ENCODE measurements at places on chromosomes 16 and 17. TPM values are rescaled to one million over a fixed set of nuclear protein-coding genes. Genes with fewer than 3 reads are reported as not detected.

GRCh38 chr17:5705081-5705875, 121.0 kb upstream of the NLRP1 start:
- no peak for DNase-seq

- DNase-seq = no peak
Observed at GRCh38 chr16:11315510-11315909, 29.7 kb upstream of the RMI2 start.

- DNase-seq = no peak
Observed at GRCh38 chr16:51306886-51307595, 156.0 kb upstream of the SALL1 start.

DNA sequence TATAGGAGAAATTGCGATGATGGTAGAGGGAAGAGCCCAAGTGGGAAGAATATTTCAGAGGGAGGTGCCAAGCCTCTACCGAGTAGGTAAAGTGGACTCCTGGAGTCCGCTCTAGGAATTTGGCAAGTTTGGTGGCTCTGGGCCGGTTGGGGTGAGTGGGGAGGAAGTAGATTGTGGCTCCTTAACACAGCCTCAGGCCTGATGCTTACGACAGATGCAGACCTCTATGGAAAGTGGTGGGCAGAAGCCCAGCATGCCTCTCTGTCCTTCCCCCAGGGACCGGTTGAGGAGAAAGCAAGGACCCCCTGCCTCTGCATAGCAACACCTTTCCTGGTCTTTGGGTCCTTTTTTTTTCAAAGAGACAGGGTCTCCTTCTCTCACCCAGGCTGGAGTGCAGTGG, 55.9 kb upstream of the SIAH1 start:
- DNase-seq = no peak

GRCh38 chr17:16981928-16982327, 10.0 kb upstream of the TNFRSF13B start:
- no peak for DNase-seq

DNA sequence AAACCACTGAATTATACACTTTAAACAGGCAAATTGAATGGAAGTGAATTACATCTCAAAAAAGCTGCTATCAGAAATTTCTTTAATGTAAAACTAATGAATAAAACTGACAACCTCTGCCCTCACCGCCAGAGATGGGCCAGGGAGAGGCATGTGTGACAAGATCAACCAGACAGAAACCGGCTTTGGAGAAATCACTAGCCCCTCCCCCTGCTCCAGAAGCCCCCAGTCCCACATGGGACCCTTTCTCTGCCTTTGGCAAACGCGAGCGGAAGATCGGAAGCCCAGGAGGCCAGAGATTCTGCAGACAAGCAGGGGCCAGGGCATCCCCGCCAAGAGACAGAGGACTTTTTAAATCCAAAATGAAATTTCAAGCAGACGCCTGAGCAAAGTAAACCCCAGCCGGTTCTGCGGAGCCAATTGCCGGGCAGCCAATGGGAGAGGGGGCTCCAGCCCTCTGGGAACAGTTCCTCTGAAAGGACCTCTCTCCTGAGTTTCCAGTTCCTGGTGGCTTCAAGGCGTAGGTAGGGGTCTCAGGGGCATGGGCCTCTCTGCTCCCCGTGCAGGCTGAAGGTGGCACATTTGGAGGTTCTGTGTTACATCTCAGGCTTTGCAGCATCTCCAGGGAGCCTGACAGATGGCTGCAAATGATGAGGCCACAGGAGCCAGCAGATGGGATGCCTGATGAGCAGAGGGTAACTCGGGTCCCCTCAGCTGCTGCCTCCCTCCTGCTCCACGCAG, 118.1 kb downstream of the GSG1L start:
- DNase-seq = no peak

DNA sequence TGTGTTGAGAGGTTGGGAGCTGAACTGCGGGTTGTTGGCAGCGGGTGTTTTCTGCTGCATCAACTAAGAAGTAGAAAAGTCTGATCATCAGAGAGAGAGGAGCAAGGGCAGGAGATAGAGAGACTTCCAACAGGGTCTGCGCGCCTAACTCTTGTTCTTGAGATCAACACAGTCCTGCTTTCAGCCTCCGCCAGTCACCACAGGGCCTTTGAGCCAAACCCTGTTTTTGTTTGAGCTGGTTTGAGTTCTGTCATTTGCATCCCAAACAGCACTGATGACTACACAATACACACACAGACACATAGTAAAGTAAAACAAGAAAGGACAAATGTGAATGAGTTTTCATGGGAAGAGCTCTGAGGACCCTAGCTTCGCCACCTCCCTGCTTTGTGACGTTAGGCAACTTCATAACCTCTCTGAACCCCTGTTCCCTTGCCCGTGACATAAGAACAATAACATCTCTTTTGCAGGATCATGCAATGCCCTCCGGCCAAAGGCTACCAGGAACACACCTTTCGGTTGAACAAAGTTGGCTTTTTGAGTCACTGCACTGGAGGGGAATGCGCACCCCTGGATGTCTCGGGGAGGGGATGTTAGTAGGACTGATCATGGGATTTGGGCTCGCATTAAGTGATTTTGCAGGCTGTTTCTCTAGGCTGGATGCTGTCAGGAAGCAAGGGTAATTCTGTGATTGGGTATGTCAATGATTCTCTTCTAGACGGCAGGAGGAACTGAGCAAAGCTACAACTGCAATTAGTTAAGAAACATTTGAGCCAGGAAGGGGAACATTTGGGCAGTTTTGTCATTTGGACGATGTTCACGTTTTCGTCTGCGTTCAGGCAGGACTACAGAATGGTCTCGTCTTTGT, 92.3 kb downstream of the C16orf78 start:
- DNase-seq = no peak

GRCh38 chr16:31360251-31360650, 5.3 kb downstream of the ITGAX start:
- DNase-seq = no peak

GRCh38 chr17:57429966-57430365, 173.6 kb downstream of the MSI2 start:
- DNase-seq = no peak

DNA sequence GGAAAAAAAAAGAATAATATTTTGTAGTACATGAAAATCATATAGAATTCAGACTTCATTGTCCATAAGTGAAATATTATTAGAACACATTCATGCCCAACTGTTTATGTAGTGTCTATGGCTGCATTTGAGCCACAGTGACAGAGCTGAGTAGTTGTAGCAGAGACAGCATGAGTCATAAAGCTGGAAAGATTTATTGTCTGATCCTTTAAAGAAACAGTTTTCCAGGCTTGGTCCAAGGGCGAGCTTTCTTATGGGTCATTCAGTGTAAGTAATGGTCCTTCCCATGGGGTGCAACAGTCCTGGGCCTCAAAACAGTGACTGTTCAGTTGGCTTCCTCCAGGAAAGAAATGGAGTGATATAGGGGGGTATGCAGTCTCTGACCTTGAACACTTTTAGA, 260.2 kb downstream of the HS3ST4 start:
- no peak for DNase-seq

GRCh38 chr17:28087743-28088142, 45.3 kb downstream of the NLK start:
- DNase-seq = no peak

- no peak for DNase-seq
Observed at GRCh38 chr16:67349172-67349571, 22.6 kb downstream of the LRRC36 start.

DNA sequence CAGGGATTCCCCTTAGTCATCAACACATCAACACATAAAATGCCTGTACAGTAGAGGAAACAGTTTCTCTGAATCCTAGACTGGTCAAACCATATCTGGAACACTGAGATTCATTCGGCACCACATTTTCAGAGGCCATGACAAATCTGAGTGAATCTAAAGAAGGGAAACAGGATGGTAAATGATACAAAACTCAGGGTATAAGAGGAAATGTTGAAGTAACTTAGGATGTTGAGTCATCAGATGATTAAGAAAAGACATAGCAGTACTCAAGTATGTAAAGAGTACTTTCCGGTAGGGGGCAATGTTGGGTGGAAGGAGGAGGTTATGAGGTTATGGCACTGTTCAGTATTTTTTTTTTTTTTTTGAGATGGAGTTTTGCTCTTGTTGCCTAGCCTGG, 358.5 kb upstream of the PMFBP1 start:
- DNase-seq = no peak

DNA sequence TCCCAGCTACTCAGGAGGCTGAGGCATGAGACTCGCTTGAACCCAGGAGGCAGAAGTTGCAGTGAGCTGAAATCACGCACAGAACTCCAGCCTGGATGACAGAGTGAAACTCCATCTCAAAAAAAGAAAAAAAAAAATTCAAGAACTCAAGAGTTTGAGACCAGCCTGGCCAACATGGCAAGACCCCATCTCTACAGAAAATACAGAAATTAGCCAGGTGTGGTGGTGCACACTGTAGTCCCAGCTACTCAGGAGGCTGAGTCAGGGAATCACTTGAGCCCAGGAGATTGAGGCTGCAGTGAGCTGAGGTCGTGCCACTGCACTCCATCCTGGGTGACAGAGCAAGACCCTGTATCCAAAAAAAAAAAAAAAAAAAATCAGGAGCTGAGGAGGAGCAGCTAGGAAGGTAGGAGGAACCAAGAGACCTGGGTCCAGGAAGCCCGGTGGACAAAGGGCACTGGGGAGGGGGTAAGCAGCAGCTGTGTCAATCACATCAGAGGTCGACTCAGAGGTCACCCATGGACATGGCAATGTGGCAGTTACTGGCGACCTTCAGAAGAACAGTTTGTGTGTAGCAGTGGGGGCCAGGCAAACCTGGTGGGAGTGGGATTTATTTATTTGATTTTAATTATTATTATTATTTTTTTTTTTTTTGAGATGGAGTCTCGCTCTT, 11.1 kb upstream of the PRM1 start:
- no peak for DNase-seq

Gene C1QTNF8
- not detected for total RNA-seq

Gene ARL5C
- not detected for total RNA-seq

Gene PRAC1
- total RNA-seq = not detected

Gene TNFRSF17
- total RNA-seq = not detected

Gene SPNS3
- total RNA-seq = 7.3 TPM
